GM23248 (cell line): ENCODE measurements at places on chromosomes 6 and 20. TPM values are rescaled to one million over a fixed set of nuclear protein-coding genes. Genes with fewer than 3 reads are reported as not detected.

Gene ISM1
- not detected in 2 replicates for total RNA-seq

DNA sequence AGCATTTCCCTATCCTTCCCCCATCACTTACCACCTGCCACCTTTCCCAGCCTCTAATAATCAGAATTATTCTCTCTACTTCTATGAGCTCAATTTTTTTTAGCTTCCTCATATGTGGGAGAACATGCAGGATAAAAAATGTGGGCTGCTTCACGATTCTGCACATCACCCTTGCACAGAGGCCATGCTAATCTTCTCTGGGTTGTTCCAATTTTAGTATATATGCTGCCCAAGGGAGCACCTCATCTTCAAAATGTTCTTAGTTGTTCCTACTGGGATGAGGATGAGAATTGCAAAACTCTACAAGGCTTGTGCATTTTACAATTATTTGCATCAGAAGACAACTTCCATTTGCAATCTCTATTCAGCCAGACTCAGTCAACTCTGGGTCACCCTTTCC, 58.1 kb downstream of the LAMA4 start:
- no peak for DNase-seq

GRCh38 chr6:103983860-103984259, 875.9 kb downstream of the HACE1 start:
- no peak for DNase-seq

GRCh38 chr6:161066511-161066910, 74.9 kb downstream of the MAP3K4 start:
- peak; percentile 25 for DNase-seq

Gene TMEM244
- total RNA-seq, result not detected in 2 replicates

GRCh38 chr6:147204060-147204785, at the start of gene STXBP5:
STXBP5 (plus strand) TSS chr6:147204417; CDS start chr6:147204533, 116 bp downstream.
- DNase-seq, result peak; percentile 77

Gene GSTA3
- total RNA-seq, result not detected in 2 replicates

DNA sequence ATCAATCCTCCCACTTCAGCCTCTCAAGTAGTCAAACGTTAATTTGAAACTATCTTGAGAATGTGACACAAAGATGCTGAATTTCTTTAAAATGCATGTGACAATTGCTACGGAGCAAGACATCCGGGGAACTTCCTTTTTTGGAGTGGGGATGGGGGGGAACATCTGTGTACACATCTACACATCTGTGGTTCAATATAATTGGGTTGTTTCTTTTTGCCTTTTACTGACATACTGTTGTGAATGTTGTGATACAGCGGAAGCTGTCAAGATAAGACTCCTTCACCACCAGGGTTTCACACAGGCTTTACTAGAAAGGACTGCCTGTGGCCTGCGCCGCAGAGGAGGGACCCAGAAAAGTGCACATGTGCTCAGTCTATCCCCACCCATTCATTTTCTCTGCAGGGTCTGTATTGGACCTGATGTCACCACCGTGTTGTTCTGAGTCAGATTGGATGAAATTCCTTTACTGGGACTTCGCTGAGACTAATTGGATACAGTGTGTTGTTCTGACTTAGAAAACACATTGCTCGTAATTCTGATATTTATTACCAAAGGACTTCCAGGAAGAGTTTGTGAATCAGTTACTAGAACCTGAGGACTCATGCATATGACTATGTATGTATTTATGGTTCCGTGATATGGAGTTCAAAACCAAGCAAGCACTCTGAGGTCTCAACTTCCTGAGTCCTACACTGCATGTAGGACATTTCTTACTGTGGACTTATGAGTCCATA, 98.7 kb upstream of the SGK1 start:
- DNase-seq, result peak; percentile 78

Gene MMP24
- total RNA-seq, result 7.1 and 8.5 TPM in 2 replicates

Gene TP53INP2
- total RNA-seq, result 2.4 and 3.9 TPM in 2 replicates

- DNase-seq, result no peak
These were observed 14.8 kb upstream of the EXOC2 start for GRCh38 chr6:707576-708236.

Gene MYH7B
- under 0.01 and 0.11 TPM in 2 replicates for total RNA-seq

DNA sequence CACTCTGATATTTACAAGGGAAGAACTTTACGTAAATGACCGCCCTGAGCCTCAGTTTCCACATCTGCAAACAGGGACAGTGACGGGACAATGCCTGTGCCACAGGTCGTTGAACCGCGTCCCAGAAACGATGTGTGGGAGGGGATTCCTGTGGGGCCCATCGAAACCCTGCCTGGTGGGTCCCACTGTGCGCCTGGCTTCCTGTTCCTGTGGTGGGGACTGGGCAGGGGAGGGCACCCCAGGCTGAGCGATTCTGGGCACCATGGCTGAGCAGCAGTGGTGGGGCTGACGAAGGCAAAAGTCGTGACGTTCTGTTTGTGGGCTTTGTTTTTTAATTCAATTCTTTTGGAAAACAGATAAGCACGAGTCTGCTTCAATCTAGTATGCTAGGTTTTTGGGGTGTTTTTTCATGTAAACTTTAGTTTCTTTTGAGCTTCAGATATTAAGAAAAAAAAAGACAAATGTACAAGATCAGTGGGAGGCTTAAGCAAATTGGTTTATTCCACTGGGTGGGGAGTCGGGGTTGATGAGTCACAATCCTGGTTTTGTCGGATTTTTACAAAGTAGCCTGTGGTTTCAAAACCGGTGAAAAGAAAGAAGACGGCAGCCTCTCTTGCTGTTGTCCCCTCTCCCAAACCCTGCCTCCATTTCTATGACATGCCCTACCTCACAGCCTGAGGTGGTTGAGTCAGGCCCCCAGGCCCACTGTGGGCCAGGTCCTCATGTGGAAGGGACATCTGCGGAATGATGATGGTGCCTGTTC, 40.4 kb downstream of the GNAS-AS1 start:
- peak; percentile 41 for DNase-seq

Gene MAS1
- not detected in 2 replicates for total RNA-seq
